Ureter (tissue), 1 donor: ENCODE measurements at places on chromosomes 16 and 17. TPM values are rescaled to one million over a fixed set of nuclear protein-coding genes. Genes with fewer than 3 reads are reported as not detected.

DNA sequence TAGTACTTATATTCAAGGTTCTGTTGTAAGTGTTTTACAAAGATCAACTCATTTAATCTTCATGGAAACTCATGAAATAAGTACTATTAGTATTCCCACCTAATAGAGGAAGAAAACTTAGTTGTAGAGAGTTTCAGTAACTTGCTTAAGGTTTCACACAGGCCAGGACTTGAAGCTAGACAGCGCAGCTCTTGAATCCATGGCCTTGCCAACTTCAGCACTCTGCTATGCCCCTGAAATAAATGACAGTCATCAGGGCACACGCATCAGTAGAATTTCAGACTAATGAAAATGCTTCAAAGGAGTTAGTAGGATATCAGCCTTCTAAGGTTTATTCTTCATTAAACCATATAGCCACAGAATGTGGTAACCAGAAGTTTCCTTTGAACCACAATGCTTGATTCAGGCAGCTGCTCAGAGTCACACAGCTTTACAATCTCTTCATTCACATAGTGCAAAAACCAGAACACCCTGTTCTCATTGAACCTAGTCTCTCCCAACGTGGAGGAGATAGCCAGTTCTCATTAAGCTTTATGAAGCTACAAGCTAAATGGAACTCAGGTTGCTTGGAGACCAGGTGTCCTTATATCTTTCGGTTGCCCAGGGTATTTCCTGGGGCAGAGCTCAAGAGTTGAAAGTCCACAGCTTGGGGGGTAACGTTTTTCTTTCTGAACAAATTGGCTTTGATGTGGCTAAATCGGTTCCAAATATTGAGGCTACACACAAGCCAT is 39.7 kb downstream of the KCNJ2 start:
- no peak for DNase-seq

Gene PRR35
- total RNA-seq: not detected

DNA sequence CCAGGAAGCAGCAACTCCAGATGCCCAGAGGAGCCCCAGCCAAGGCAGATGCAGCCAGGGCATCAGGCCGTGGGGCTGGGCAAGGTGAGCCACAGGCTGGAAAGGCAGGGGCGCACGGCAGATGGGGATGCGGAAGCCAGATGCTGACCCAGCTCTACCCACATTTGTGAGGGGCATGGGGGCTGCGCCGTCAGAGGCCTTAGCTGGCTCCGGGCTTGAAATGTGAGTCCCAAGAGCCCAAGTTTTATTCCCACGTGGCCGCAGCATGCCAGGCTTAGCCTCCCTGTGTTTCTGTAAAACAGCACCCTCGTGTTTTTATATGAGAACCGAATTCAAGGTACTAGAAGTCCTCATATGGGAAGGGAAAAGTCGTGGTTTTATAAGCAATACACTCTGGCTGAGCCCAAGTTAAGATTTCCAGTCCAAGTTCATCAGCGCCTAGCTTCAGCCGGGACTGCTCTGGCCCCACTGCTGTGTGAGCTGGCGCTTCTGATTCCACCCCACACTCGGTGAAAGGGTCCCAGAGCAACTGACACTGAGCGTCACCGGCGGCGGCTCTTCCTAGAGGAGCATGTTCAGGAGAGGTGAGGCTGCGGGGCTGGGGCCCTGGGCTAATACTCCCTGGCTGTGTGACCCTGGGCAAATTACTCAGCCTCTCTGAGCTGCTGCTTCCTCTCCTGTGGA is 6.7 kb upstream of the C16orf95 start:
- no peak for DNase-seq

GRCh38 chr17:83119987-83120864 is 40.8 kb downstream of the METRNL start:
- DNase-seq: no peak

DNA sequence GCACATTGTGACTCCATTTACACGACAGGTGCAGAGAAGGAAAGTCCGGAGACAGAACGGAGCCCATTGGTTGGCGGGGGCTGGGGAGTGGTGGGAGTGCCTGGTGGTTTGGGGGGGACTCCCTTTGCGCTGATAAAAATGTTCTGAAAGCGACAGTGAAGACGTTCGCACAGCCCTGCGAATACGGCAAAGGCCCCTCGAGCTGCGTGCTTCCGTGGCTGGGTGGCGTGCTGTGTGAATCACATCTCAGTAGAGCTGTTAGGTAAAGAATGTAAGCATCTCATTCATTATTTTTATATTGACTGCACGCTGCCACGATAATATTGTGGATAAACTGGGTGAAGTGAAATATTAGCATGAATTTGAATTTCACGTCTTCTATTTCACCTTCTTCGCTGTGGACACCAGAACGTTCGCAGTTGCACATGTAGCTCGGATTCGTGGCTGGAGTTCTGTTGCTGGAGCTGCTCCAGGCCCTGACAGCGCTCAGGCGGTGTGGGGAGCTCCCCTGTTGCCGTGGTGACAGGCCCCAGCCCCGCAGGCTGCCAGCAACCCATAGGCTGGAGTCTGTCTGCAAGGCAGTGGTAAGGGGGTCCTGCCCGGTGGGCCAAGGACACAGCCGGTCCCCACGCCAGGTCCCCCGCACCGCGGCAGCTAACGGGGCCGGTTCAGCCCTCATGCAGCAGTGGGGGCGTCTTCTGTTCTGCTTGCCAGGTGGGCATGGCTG is 44.6 kb downstream of the SOX8 start:
- DNase-seq: no peak
